ENCODE measurements at places on chromosomes 2 and 18. TPM values are rescaled to one million over a fixed set of nuclear protein-coding genes. Genes with fewer than 3 reads are reported as not detected.

The IL1RL2 gene
- 0.20 TPM for total RNA-seq

The SLC30A3 gene
- 0.11 TPM for total RNA-seq

The TIGD1 gene
- 2.5 TPM for total RNA-seq

The CAVIN2 gene
- total RNA-seq: 119 TPM

The NPPC gene
- not detected for total RNA-seq

- DNase-seq: no peak
Observed at GRCh38 chr2:127347015-127347414, 40.8 kb downstream of the MAP3K2 start.

- no peak for DNase-seq
Observed at GRCh38 chr2:17538844-17539554, 1.5 kb upstream of the VSNL1 start.

DNA sequence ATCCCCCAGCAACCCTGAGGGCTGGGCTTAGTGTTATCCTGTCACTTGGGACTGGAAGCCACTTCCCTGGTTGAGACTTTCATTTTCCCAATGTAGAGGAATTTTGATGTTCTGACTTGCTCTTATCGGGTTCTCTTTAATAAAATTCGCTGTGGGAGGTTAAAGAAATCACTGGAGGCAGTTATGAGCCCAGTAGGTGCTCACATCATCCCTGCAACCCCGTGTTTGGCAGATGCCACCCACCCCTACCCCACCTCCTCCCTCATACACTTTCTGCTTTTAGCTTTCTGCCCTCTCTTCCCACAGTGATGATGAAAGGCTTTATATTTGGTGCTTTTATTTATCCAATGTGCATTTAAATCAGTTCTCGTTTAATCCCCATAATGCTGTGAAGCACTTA is 106.6 kb downstream of the MAPK4 start:
- no peak for DNase-seq

DNA sequence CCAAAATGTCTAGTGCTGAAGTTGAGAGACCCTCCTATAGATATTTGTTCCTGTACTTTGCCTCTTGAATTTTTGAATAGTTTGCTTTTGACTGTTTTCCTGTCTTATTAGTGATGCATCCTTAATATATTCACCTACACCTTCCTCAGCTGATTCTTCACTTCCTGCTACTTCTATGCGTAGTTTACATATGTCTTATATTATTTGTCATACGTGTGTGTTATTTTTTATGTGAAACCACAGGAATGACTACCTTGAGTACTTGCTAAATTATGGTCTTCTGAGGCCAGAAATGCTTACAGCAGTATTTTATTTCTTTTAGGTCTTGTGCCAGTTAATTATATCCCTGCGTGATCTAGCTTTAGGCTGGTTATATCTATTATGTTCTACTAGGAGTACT is 9.9 kb downstream of the UBE2E3 start:
- no peak for DNase-seq

DNA sequence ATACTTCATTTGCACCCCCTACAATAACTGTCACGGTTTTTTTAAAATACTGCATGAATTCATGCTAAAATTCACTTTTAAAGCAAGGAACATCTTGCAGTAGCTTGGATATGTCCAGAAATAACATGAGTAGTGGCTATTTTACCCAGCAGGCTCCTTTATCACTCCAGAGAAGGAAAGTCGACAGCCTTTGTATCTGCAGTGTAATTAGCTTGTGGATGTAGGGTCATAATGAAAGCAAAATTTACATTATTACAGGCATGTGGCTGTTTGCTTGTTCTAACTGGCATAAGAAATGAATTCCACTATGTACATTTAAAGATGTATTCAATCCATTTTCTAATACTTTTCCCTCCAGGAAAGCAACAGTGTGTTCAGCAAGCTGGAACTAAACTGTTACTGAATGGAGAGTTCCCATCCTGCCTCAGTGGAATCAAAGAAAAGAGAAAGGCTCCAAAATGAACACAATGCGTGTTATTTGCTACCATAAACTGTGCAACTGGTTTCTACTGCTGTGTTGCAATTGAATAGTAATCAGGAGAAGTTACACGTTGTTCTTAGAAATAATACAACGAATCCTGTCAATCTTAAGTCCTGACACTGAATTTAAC is 321.2 kb upstream of the VRK2 start:
- no peak for DNase-seq

DNA sequence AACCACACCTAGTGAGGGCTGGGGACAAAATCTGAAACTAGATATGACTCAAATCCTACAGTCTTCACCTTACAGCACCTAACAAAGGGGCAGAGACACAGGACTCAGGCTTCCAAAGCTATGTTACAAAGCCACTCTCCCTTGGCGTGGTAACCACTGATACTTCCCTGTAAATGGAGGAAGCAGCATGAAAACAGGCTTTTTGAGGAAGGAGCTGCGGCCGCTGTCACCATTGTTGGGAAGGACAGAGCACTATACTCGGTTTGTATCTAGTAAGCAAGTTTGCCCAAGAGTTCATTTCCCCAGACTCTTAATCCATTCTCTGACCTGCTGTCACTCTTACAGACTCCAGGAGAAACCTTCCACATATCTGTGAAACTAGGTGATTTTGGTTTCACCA is 60.3 kb downstream of the LONRF2 start:
- DNase-seq: no peak

DNA sequence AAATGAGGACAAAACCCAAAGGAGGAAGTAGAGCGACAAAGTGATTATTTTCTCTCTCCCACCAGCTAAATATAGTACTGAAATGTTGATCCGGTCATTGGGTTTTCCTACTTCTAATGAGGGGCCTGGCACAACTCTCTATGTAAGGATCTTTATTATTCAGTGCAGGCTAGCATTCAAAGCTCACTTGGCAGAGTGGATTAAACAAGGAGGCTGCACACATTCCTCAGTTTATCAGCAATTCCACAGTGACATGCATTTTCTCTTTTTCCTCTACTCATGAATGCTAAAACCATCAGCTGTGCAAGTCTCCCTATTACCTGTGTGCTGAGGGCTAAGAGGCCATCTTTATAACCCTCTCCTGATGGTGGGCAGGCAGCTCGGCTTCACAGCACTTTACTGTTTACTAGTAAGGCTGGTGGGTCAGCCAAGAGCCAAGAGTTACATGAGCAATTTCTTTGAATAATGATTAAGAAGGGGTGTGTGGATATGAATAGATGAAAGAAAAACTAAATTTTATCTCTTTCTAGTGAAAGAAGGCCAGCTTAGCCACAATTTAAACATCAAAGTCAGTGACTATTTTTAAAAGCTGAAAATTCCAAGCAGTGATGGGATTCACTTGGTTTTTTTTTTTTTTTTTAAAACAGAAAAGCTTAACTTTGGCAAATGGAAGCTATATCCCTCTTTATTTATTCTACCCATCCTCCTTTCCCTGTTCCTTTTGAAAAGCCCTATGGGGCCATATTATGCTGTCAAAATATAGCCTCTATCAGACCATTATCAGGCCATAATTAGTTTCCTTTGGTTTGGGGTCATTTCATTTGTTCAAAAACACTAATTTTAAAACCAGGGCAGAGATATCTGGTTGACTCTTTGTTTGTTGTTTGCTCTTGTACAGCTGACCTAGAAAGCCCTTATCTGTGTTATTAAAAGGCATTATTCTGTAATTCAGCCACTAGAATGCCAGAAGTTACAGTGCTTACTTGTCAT is 111.0 kb downstream of the RBM43 start:
- DNase-seq: no peak

DNA sequence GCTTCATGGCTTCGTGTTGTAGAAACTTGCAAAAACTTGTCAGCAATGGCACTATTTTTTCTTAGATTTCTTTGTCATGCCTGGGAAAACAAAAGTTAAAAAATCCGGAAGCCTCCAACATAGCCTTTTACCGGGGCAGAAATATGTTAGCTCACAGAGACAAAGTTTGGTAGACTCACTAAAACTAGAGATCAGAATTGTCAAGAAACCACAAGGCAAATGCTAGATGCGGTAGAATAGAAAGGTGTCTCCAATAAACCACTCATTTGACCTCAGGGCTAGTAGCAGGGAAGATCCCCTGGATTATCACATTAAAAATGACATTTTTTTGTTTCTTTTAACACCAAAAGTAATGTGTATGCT is 405 bp downstream of the CASP10 start:
- no peak for DNase-seq

DNA sequence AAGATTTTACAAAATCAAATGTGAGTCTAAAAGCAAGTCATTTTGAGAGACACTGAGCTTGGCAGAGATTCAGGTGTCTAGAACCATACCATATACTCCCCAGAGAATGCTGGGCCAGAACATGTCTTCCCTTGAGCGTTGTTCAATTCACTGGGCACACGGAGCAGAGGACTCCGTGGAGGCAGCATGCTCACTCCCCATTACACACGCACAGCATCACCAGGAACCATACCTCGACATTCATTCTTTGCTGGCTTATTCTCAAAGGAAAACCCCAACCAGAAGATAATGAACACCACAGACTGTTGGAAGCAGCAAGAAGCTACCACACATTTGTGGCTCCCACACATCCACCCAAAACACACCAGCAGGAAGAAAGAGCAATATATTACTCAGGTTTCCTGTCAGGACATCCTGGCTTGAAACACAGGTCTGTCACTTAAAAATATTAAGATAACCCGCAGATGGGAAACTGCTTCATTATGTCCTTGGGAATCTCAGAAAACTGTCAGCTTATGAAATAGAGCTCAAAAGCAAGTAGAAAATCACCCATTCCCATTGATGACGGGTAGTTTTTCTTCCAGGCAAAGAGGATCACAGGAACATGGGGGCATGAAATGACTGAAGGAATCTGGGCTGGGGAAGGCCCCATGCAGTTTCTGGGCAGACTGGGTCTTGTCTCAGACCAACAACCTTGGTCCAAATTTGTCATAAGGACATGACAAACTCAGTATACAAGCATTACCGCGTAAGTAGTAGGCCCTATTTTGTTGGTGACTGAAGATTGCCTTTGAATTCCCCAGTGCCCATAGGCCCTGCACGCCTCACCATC is 46.4 kb downstream of the PCBP1 start:
- no peak for DNase-seq

GRCh38 chr2:6909431-6910385 is 7.5 kb upstream of the RNF144A start:
- no peak for DNase-seq

DNA sequence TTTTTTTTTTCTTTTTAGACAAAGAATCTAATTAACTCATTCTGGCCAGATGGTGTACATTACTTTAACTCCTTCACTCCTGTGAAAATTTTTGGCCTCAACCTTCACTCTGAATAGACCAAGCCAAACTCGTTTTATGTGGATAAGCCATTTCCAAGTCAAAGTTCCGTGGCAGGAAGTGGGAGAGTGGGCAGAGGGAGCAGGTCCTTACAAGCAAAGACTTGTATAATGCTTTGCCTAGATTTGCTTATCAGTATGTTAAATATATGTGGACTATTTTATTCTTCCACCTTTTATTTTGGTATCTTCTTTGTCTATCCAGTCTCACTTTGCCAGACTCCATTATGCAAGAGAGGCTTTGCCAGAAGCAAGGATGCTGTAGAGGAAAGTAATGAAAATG is 178.1 kb upstream of the TNP1 start:
- no peak for DNase-seq
